Karpas-422 (cell line): ENCODE measurements at places on chromosomes 16 and 17.

DNA sequence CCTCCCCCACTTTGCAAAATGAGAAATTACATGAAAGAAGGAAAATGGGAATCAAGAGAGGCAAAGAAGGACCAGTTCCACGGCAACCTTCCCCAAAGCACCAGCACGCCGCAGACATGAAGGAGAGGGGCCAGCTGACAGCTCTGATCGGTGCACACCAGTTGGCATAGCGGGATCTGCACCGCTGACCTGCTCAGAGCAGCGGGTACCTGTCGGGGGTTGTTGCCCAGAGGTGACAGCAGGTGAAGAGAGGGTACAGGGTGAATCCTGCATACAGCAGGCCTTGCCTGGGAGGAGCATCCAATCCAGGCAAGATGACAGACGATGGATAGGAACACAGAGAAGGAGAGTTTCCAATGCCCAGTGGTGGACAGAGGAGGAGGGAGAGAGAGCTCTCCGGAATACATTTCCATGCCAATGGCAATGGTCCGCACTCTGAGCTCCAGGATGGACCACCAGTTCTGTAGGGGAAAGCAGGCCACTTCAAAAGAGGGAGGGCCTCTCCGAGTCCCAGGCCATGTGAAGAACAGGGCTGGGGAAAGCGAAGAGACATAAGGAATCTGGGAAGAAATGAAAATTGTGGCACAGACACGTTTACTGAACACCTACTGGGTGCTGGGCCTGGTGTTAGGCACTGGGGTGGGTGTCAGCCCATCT lies 24.0 kb downstream of the CEP295NL start:
- no peaks in the 10 kb centered on the region for H3K27me3 ChIP-seq
- H3K27ac ChIP-seq = no peak overlapping the region
- no peaks in the 10 kb centered on the region for H3K36me3 ChIP-seq
- H3K4me3 ChIP-seq = no peak overlapping the region

GRCh38 chr16:49183911-49184310 lies 97.7 kb downstream of the CBLN1 start:
- no peak overlapping the region for H3K4me3 ChIP-seq
- no peaks in the 10 kb centered on the region for H3K4me1 ChIP-seq
- no peaks in the 10 kb centered on the region for H3K27me3 ChIP-seq
- no peaks in the 10 kb centered on the region for H3K36me3 ChIP-seq
- peak; percentile 80 for DNase-seq

- no peaks in the 10 kb centered on the region for H3K36me3 ChIP-seq
- H3K4me1 ChIP-seq = no peaks in the 10 kb centered on the region
- no peak overlapping the region for H3K4me3 ChIP-seq
- no peak overlapping the region for H3K27ac ChIP-seq
Observed at GRCh38 chr17:36929851-36930582, 7.3 kb upstream of the LHX1 start.

GRCh38 chr17:45018514-45018847 lies 33.0 kb downstream of the DCAKD start:
- H3K27me3 ChIP-seq = no peaks in the 10 kb centered on the region
- no peaks in the 10 kb centered on the region for H3K36me3 ChIP-seq
- DNase-seq = no peak
- H3K4me1 ChIP-seq = peaks cover 20% of the 10 kb centered on the region
- H3K4me3 ChIP-seq = no peak overlapping the region
- H3K27ac ChIP-seq = no peak overlapping the region

DNA sequence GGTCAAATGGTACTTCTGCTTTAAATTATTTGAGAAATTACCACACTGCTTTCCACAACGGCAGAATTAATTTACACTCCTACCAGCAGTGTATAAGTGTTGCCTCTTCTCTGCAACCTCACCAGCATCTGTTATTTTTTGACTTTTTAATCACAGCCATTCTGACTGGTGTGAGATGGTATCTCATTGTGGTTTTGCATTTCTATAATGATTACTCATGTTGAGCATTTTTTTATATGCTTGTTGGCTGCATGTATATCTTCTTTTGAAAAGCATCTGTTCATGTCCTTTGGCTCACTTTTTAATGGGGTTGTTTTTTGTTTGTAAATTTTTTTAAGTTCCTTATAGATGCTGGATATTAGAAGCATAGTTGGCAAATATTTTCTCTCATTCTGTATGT lies 446.7 kb downstream of the PMP22 start:
- no peak overlapping the region for H3K4me3 ChIP-seq
- DNase-seq = no peak
- no peak overlapping the region for H3K27ac ChIP-seq
- no peaks in the 10 kb centered on the region for H3K27me3 ChIP-seq

GRCh38 chr16:22397931-22398330 lies 23.5 kb upstream of the CDR2 start:
- no peak overlapping the region for H3K4me3 ChIP-seq
- no peaks in the 10 kb centered on the region for H3K36me3 ChIP-seq
- no peaks in the 10 kb centered on the region for H3K27me3 ChIP-seq

- no peak for DNase-seq
- H3K27ac ChIP-seq = no peak overlapping the region
- no peaks in the 10 kb centered on the region for H3K27me3 ChIP-seq
Observed at GRCh38 chr16:66952430-66953110, 8.5 kb upstream of the CES3 start.
